ENCODE measurements at places on chromosomes 12 and 14.

DNA sequence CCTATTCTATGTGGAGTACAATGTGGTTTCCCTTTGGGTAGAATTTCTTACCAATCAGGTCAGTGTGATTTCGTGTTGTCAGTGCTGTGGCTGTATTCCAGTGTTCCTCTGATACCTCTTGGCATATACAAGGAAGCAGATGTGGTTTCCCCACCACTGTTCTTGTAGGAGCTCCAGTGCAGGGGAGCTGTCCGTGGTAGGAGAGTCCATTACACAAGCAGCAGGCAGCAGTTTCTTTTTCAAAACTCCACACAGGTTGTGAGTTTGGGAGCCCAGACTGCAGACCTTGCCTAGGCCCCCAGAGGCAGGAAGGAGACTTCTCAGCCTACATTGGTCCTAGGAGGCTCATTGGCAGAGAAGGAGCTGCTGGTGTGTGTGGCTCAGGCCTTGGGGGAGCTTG is 452.8 kb downstream of the AACS start:
- no peak for DNase-seq

DNA sequence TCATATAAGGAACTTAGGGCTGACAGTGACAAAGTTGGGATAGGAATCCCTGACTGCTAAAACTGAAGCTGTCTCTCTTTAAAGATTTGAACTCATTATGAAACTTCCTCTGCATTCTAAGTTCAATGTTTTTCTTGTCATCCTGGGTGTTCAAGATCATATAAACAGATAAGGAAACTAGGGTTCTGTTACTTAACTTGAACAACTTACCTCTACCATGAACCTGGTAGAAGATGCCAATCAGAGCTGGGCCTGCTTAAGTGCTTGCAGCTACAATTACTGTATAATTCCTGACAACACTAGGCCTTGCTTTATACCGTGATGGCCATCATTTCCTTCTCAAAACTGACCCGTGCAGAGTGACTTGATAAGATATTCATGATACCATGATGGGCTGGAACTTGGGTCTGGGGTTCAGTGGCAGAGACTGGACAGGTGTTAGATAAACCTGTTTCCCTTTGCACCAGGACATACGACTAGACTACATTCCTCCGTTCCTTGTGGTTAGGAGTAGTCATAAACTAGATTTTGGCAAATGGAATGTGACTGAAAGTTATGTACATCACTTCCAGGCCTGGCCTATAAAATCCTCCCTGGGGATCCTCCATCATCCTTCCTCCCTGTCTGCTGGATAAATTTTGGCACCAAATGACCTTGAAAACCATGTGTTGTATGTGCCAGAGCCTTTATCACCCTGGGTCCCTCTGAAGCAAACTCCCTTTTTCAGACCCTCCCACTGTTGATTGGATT is 172.2 kb upstream of the PRICKLE1 start:
- DNase-seq: no peak

GRCh38 chr12:126558810-126559209 is 1493.6 kb downstream of the AACS start:
- DNase-seq: no peak

- no peak for DNase-seq
Observed at GRCh38 chr14:65613131-65613650, 200.7 kb downstream of the FUT8 start.

DNA sequence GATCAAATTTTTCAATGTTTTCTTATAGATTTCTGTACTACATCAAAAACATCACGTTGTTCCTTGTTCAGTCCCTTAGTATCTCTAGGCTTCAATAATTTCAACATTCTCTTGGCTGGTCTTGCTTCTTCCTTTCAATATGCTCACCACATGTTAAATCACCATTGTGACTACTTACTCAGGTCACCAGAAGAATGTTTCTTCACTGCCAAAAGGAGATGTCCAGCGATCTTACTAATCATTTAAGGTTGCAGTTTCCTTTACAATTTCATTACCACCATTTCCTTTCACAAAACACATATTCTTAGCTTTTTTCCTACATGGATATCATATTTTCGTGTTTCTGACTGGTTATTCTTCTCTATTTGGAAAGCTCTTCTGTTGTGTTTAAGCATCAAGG is 363.8 kb downstream of the NAV3 start:
- no peak for DNase-seq

DNA sequence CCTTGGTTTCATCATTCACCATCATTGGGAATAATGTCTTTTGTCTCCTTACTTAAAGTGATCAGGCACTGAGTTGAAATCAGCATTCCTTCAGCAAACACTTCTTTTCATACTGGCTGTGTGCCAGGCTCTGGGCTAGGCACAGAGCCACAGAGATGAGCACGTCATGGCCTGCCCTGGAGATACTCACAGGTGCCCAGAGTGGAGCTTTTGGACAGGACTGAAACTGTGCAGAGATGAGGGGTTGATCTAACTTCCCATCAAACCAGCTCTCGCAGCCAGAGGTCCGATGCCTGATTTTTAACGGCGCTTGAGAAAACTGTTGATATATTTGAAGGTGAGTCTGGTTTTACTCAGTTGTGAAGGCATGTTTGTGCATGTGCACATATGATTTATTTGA is 43.1 kb downstream of the CACNA1C start:
- DNase-seq: no peak

DNA sequence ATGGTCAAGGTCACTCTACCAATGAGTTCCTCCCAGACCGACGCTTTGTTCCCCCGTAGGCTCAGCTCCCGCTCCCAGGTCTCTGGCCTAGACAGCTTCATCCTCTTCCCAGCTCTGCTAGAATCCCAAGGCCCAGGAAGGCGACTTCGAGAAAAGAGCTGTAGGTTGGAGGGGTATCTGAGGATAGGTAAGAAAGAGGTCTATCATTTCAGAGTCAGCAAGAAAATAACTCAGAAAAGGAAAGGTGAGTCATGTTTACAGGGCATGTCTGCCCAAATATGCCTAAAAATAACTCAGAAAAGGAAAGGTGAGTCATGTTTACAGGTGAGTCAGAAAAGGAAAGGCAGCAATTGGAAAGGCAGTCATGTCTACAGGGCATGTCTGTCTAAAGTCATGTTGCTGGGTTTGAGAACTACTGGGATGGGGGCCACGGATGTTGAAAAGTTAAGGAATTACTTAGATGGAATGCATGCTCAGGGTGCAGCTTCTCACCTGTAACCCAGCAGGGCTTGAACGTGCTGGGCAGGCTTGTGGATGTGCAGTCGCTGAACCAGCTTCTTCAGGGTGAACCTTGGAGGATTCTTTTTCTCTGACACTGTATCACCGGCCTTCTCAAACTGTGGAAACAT is 12.2 kb downstream of the TEP1 start:
- no peak for DNase-seq

DNA sequence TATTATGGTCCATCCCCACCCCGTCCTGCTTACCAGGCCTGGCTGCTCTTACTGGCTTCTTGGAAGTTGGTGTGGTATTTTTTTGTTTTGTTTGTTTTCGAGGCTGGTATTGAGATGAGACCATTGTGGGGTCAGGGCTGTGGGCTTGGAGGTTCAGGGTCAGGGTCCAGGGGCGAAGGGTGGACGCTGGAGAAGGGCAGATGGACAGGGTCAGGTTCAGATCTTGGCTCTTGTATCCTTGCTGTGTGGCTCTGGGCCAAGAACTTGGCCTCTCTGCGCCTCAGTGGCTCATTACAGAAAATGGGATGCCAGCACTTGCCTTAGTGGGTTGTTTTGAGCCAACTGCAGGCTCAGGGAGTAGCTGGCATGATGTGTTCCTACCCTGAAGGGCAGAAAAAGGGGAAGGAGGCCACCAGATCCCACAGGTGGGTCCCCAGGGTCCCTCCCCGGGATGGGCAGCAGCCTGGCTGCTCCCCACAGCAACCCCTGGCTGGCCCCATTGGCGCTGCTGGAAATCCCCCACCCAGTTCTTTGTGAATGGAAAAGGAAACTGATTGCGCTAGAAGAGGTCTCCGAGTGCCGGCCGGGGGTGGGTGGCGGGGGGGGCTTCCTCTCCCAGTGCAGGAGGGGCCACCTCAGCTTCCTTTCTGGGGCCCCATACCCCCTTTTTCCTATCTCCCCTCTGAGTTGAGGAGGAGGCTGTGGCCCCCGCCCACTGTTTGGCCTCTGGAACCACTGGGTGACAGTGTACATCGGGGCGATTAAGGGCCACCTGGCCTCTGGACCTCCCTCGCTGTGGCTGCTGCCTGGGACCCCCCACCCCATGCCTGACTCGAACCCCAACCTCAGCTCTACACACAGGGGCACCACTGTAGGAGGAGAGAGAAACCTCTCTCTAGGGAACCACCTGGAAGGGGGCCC is 25.0 kb downstream of the SH2B3 start:
- no peak for DNase-seq

DNA sequence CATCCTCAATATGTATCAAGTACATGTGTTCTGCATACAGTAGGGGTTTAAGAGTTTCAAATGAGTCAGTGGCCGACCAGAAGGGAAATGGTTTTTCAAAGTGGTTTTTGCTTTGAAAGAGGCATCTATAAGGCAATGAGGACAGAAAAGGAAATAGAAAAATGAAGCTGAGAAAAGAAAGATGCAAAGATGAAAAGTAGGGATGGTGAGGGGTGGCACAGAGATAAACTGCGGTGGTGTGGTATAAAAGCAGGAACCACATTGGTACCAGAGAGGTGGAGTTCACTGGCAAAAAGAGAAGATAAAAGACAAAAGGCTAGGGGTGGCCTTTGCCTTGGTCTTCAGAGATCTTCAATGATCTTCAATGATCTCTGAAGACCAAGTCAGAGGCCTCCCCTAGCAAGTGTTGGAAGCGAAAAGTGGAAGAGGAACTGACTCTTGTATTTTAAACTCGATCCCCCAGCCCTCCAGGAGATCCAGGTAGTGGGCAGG is 144.0 kb upstream of the KRR1 start:
- DNase-seq: no peak

All from type B pancreatic cell (in vitro differentiated cells).